Hepatocyte (in vitro differentiated cells): ENCODE measurements at places on chromosomes 16 and 17. TPM values are rescaled to one million over a fixed set of nuclear protein-coding genes. Genes with fewer than 3 reads are reported as not detected.
A peak's percentile ranks its signal among the peaks of the same experiment; 100 is the strongest.

DNA sequence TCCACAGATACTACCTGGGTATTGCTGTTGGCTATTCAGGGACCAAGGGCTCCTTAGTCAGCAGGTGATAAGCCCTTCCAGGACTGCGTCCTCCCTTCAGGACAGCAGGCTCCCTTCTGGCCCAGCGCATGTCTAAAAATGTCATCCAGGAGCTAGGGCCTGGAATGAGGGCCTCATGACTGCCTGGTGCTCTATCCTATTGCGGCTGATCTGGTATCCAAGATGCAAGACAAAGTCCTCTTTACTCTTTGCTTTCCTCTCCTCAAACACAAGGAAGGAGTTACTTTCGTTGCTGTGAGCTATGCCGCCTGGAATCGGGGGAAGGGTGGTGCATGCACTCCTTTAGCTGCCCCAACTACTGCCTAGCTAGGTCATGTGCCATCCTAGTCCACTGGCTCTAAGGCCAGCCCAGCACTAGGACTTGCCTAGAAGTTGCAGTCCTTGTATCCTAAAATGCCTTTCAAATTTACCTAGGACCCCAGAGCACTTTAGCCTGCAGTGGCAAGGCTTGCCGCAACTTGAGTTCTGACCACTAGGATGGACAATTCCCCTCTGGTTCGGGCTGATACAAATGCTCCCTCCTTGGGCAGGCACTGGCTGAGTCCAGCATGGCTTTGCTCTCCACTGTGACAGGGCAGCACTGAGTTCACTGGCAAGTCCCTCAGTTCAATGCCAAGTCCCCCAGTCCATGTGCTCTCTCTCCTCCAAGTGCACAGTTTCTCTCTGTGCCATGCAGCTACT lies 10.1 kb upstream of the TMEM219 start:
- no peaks in the 10 kb centered on the region for H3K36me3 ChIP-seq
- H3K27me3 ChIP-seq: no peaks in the 10 kb centered on the region
- no peak overlapping the region for H3K4me3 ChIP-seq
- peak overlapping the region; percentile 78 for H3K27ac ChIP-seq
- DNase-seq: peak; percentile 30

COG4 gene
- polyA plus RNA-seq: 35.3 and 48.9 TPM in 2 replicates

KRTAP1-5 gene
- 0.44 TPM in 1 of 2 replicates, not detected in the other for polyA plus RNA-seq

GRCh38 chr16:11498683-11499082 lies 88.0 kb downstream of the LITAF start:
- H3K27ac ChIP-seq: peak overlapping the region; percentile 92
- no peak for DNase-seq
- H3K36me3 ChIP-seq: no peaks in the 10 kb centered on the region
- no peak overlapping the region for H3K4me3 ChIP-seq
- no peaks in the 10 kb centered on the region for H3K27me3 ChIP-seq

DNA sequence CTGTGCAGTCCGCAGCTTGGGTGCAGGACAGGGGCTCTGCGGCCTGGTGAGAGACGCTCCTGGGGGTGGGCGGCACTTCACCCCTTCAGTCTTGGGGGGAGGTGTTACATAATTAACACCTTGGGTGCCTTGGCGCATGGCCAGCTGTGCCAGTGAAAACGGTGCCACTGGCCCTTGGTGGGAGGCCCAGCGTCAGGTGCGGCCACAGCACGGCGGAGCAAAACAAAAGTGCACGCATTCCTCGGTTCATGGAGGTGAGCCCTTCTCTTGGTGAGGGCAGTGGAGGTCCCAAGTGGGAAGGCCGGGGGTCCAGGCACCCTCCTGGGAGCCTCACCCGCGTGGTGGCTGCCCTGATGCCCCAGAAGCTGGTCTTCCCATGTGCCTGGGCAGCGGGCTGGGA lies 89.8 kb downstream of the ENGASE start:
- H3K36me3 ChIP-seq: no peaks in the 10 kb centered on the region
- no peak overlapping the region for H3K4me3 ChIP-seq
- no peak for DNase-seq
- H3K27ac ChIP-seq: no peak overlapping the region

- peaks cover 34% of the 10 kb centered on the region for H3K4me1 ChIP-seq
- DNase-seq: peak; percentile 61
- no peaks in the 10 kb centered on the region for H3K36me3 ChIP-seq
- H3K27me3 ChIP-seq: no peaks in the 10 kb centered on the region
Measured at GRCh38 chr16:85554114-85554888, 58.8 kb upstream of the GSE1 start.

DNA sequence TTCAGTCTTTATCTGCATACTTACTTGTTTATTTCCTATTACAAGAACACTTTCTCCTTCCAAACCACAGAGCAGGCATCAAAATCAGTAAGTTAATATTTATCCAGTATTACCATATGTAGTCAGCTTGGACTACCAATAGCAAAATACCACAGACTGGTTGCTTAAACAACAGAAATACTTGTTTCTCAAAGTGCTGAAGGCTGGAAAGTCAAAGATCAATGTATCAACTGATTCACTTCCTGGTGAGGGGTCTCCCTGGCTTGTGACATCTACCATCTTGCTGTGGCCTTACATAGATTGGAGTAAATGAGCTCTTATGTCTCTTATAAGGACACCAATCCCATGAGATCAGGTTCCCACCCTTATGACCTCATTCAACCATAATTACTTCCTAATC lies 2.6 kb downstream of the STXBP4 start:
- no peak overlapping the region for H3K27ac ChIP-seq

DNA sequence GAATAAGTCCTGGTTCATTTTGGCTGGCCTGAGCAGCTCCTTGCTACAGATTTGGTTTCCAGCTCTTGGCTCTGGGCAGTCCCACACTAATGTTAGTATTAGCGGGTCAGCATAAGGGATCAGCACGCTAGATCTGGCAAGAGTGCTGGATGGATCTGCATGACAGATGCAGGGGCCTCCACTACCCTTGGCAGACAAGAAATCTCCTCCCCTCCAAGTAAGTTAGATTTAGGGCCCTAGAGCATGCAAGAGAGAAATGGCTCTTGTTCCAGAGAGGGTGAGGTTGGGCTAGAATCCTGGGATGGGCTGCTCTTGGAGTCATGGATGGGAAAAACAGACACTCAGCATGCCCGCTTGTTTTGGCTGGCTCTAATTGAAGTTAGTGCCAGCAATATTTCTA lies 414.3 kb downstream of the RBFOX1 start:
- no peaks in the 10 kb centered on the region for H3K4me1 ChIP-seq
- DNase-seq: no peak
- H3K4me3 ChIP-seq: no peak overlapping the region
- no peaks in the 10 kb centered on the region for H3K27me3 ChIP-seq
